ENCODE measurements at places on chromosomes 7 and 10. TPM values are rescaled to one million over a fixed set of nuclear protein-coding genes. Genes with fewer than 3 reads are reported as not detected.

The CNPY1 gene
- not detected for polyA plus RNA-seq

The CCDC172 gene
- not detected for polyA plus RNA-seq

The HOXA2 gene
- polyA plus RNA-seq: 4.1 TPM

The PHKG1 gene
- polyA plus RNA-seq: 0.20 TPM

The GTF2IRD1 gene
- polyA plus RNA-seq: 27.3 TPM

The STEAP2 gene
- 6.4 TPM for polyA plus RNA-seq

The NRP1 gene
- polyA plus RNA-seq: 218 TPM

The TSPAN33 gene
- polyA plus RNA-seq: 0.73 TPM

The ADCY1 gene
- 0.10 TPM for polyA plus RNA-seq

The NPFFR1 gene
- polyA plus RNA-seq: not detected

The ITIH2 gene
- not detected for polyA plus RNA-seq

The HHEX gene
- polyA plus RNA-seq: 13.6 TPM

All from AG04450 (cell line).